ENCODE measurements at places on chromosomes 4 and X.

GRCh38 chrX:85213792-85214530, 29.6 kb downstream of the SATL1 start:
- no peak for DNase-seq

GRCh38 chr4:158420782-158421181, 100.9 kb upstream of the RXFP1 start:
- no peak for DNase-seq

GRCh38 chr4:22607382-22607781, 85.4 kb upstream of the GBA3 start:
- peak; percentile 52 for DNase-seq

GRCh38 chrX:86171366-86171765, 23.1 kb downstream of the DACH2 start:
- peak; percentile 7 for DNase-seq

GRCh38 chr4:143721317-143721716, 20.8 kb upstream of the FREM3 start:
- no peak for DNase-seq

DNA sequence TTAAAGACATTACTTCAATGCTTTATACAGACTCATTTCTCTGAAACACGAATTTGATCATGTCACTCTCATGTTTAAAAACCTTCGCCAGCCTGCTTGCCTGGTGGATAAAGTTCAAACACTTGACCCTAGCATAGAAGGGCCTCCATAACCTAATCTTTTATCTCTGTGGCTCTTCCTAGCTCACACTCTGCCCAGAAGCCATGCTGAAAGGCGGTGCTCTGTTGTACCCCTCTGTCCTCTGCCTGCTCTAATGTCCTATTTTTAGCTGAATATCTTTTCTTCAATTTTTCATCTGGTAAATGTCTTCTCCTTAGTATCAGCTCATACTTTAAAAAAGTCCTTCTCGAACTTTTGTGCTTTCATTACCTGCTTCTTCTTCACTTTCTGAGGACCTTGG, 302.6 kb upstream of the BOD1L1 start:
- DNase-seq, result no peak

GRCh38 chrX:16487620-16488385, 162.2 kb upstream of the S100G start:
- no peak for DNase-seq

DNA sequence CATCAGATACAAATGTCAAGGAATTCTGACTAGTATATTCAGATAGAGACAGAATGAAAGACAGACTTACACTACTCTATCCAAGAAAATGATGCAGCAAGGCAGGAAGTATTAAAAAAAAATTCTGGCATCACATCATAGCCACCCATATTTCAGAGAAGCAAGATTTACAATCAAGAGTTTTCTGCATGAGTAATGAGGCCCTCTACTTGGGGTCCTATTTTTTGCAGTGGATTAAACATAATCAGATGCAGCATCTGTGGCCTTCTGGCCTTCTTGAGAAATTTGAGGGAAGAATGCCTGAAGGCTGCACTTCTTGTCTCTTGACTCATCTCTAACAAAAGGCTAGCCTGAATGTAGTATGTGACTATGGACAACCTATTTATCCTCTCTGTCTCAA, 48.2 kb upstream of the SLIT2 start:
- DNase-seq, result peak; percentile 26

- no peak for DNase-seq
Measured at GRCh38 chrX:118496763-118497079, 1.1 kb downstream of the DOCK11 start.

- DNase-seq, result no peak
Measured at GRCh38 chr4:125765941-125766340, 451.2 kb downstream of the FAT4 start.

GRCh38 chrX:13469963-13470684, 99.3 kb upstream of the EGFL6 start:
- DNase-seq, result peak; percentile 25

- no peak for DNase-seq
Measured at GRCh38 chrX:153405426-153405825, 4.3 kb upstream of the PNMA6E start.

GRCh38 chr4:86891762-86892635, at the start of gene C4orf36:
C4orf36 (minus strand) TSS chr4:86892422; CDS start chr4:86891520, 902 bp downstream.
- peak; percentile 73 for DNase-seq

Data from AG08396 (cell line).